SHP77 (cell line): ENCODE measurements at places on chromosomes 3 and 15.
A peak's percentile ranks its signal among the peaks of the same experiment; 100 is the strongest.

- no peak for DNase-seq
These were observed 36.3 kb downstream of the CDC25A start for GRCh38 chr3:48151807-48152427.

DNA sequence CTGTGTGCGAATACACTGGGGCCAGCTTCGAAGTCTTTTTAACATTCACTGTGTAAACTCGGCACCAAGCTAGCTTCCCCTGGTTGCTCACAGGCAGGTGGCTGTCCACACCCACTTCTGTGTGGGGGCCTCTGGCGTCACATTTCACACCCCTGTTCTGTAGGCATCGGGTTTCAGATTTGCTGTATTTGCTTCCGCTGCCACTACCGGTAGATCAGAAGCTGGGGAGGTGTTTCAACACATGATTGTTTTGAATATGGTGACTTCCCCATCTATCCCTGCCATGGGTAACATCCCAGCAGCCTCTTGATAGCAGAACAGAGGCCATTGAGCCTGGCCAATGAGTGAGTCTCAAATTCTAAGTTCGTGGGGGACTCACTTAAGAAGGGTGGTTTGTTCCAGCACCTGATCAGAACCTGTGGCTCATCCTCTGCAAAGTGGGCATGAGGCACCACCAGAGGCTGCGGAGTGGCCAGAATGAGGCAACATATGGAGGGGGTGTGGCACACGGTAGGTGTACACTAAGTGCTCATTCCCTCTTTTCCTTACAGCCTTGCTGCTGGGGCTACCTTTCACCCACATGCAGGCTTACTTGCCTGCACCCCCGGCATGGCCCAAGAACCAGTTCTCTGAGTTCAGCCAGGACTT is 61.5 kb downstream of the IQSEC1 start:
- DNase-seq = no peak

- no peak for DNase-seq
These were observed 83.1 kb downstream of the LMLN start for GRCh38 chr3:198043119-198043518.

- DNase-seq = peak; percentile 54
These were observed 1523.8 kb upstream of the CADM2 start for GRCh38 chr3:83434880-83435587.

DNA sequence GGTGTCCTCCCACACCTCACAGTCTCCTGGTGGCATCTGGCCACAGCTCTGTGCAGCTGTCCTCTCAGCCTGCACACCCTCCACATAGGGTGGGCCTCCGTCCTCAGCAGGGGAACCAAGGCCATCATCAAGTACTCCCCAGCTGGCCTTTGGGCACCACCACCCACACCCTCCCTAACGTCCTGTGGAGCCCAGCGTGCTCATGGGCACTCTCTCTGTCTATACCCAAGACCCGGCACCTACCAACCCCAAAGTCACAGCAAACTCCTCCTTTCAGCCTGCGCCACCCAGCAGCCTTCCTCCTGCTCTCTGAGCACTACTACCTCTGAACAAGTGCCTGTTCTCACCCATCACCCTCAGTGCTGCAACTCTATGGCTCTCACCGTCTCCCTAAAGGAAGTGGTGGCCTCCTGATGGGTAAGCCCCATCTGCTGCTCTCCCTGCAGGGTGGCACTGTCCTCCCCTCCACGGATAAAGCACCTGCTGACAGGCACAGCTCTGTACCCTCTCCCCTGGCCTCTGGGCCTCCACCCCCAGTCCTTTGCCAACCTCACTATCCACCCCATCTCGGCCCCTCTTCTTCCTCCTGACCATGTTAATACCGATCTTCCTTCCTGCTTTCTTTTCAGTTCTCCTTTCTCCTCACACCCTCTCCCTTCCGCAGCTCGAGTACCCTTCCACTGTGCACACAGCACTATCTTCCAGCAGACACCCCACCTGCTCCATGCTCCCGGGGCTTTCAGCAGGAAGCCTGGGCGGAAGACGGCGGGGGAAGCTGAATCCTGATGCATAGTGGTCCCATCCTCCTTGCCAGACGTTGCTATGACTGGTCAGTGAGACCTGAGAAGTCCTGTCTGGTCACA is 31.5 kb downstream of the SLC41A3 start:
- no peak for DNase-seq

GRCh38 chr3:139122612-139123011 is 77.9 kb upstream of the PRR23C start:
- no peak for DNase-seq

DNA sequence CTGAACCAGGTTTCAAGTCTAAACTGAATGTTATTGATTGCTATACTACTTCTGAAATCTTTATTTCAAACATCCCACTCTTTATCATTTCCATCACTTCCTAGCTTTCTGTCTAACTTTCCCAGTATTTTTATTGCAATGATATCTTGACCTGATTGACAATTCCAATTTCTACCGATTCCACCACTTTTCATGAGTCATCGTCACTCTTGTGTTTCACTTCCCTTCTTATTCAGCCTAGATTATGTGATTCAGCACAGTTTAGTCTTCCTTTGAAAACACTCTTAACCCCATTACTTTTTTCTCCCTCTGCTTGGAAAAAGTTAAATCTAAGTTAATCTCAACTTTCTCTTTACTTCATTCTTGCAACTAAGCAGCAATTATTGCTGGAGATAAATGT is 62.6 kb downstream of the SLC7A14 start:
- no peak for DNase-seq

- DNase-seq = no peak
These were observed 78.6 kb downstream of the PEX5L start for GRCh38 chr3:179958143-179958542.

DNA sequence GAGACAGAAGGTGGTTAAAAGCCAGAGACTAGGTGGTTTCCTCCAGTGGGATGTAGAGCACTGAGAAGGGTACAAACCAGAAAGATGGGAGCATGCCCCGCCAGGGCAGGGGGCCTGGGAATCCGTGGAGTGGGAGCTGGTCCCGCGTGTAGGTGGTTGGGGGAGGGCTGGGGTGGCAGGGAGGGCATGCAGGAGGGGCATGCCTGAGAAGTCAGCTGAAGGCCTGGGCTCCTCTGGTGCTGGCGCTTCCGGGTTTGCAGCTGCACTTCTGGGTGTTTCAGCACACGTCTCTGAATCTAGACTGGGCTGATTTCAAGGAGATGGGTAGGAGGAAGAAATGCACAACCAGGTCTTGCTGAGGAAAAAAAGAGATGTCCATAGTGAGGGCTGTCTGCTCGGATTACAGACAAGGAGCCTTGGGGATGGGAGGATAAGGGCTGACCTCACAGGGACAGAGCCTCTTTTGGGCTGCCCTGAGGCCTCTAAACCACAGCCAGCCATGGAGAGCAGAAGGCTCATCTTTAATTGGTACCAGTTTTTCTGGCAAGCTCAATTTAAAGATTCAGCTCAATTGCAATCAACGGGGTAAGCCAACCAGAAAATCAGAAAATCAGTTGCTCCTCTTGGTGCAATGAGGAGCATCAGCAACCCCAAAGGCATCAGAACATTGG is 151.9 kb downstream of the FAM43A start:
- DNase-seq = no peak

DNA sequence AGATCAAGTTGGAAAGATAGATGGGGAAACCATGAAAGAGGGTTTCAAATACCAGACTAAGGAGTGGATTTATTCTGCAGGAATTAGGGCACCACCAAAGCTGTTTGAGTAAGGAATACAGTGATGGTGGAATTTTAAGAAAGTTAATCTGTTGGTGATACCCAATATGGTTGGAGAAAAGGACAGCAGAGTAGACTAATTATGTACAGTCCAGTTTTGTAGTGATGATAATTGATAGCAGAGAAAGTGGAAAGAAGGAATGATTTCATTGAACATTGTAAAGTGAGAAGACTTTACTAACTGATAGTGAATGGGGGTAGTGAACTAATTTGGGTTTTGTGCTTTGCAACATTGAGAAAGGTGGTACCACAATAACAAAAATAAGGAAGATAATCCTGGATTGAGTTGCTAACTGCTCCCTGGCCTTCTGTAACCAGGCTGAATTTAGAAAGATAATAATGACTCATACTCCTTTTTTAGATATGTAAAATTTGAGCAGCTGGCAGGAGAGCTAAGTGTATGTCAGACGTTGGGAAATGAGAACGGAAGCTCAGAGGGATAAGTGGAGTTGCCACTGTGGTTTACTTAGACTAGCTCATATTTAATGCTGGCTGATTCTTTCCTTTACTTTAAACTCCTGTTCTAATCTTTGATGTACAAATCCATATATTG is 16.9 kb downstream of the TCAIM start:
- peak; percentile 63 for DNase-seq

- no peak for DNase-seq
These were observed 2.2 kb upstream of the PRKCD start for GRCh38 chr3:53158765-53159155.

DNA sequence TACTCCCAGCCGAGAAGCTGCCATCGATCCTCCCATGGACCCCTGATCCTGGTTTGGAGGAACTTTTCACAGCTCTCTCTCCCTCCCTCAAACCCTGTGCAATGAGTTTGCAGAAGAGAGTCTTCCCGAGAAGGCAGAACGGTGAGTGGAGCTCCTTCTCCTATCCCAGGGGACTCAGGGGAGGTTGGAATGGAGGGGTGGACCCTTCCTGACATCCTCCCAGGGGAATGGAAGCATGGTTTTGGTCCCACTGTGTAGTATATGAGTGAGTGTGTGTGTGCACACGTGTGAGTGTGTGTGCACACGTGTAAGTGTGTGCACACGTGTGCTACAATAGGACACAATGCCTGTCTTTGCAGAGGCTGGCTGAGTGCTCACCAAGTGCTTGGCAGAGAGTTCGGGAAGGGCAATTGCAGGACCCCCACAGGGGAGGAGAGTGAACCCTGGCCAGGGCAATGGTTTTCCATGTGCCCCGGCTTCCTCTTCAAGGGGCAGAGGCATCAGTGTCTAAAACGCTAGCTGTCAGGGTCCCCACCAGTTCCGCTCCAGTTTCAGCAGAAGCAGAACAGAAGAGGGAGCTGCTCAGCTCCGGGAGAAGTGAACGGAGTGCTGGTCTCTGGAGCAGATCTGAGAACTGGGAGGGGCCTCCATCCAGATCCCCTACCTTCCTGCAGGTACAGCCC is 13.8 kb upstream of the IL16 start:
- no peak for DNase-seq

DNA sequence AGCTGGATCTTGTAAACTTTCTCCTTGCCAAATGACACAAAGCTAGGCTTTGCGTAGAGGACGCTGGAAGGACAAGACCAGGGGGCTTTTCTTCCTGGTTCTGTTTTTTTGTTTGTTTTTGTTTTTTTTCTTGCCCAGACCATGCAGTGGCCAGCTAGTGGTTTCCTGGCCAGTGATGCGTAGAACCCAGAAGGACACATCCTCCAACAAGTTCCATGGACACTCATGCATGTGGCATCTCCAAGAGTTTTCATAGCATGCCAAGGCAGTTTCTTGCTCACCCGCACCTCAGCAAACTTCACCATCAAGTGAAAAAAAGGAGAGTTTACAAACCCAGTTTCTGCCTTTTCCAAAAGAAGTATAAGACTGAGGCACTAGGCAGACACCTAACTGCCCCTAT is 46.1 kb upstream of the TMCO5A start:
- DNase-seq = no peak

GRCh38 chr3:50676031-50676705 is 1.4 kb downstream of the DOCK3 start:
- no peak for DNase-seq

DNA sequence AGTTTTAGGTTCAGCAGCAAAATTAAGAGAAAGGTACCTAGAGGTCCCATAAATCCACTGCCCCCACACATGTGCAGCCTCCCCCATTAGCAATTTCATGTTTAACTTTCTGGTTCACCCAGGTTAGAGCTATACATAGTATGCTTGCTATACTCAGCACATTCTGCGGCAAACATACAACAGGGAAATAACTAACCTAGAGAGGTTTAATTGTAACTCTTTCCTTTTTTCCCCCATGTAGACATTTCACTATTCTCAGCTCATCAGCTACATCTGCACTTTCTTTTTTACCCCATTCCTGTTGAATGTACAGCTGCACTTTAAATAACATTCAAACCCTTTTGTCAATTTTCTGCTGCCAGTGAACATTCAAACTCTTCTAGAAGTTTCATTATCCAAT is 21.1 kb downstream of the TFRC start:
- no peak for DNase-seq

DNA sequence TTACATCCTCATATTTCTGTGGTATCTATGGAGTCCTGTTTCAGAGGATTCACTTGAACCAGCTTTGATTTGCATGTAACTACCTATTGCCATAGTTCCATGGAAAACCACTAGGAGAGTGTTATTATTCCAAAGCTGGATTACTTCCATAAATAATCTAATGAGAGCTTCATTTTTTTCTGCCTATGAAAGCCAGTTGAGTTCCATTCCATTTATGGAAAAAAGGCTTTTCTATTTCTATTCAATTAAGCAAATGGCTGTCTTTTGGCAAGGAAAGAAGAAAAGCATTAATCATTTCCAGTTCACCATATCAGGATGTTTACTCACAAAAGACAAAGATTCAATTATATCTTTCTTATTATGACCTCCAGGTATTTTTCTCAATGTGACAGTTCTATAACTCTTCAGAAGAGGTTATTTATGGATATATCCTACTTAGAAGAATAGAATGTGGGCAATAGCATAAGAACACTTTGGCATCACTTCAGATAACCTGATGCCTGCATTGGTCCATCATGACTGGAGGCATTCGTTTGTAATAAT is 259.9 kb upstream of the ZPLD1 start:
- no peak for DNase-seq

DNA sequence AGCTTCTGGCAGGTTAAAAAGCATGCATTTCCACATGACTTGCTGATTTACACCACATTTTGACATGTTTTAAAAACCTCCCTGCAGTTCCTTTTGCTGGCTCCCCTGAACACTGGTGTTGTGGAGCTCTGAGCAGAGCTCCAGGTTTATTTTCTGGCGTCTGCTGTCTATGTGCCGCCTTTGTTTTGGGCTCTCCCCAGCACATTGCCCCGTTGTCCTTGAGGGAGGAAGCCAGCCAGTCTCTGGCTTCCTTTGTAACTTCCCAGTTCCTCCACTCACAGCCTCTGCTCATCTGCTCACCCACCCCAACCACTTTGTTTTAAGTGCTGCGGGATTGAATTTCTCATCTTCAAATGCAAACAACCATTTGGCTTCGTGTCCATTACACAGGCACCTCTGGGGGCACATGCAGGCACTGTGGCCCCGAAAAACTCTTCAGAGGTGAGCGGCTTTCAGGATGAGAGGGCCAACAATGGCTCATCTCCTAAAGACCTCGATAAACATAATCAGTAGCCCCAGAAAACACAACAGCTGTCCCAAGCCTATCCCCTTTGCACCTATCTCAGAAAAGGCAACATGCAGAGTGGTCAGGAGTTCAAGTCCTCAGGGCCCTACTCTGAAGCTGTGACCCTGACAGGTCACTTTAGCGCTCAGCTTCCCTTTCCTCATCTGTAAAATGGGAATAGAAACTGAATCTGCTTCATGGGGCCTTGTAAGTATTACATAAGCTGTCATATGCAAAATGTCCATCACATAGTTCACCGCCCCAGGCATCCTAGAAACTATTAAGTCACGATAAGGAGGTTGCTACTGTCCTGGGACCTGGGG is 1.3 kb upstream of the MEF2A start:
- DNase-seq = no peak

GRCh38 chr3:173681188-173681678 is 283.7 kb downstream of the NLGN1 start:
- DNase-seq = no peak
